Hippocampal formation (tissue), 2 donors: ENCODE measurements at places on chromosomes 16 and 17.

DNA sequence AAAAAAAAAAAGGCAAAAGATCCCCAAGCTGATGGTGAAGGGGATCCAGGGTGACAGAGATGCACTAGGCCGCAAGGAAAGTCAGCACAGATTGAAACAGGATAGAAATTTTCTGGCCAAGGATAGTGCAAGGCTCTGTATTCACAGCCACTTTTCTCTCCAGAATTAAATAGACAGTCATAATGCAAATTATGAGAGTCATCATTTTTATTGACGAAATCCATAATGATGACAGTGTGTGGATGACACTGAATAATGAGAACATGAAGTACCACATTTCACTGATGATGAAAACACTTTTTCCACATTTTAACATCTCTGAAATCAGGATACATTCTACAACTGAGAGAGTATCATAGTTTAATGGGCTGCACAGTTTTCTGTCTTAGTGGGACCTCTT, 72.5 kb downstream of the CDYL2 start:
- no peak for DNase-seq

DNA sequence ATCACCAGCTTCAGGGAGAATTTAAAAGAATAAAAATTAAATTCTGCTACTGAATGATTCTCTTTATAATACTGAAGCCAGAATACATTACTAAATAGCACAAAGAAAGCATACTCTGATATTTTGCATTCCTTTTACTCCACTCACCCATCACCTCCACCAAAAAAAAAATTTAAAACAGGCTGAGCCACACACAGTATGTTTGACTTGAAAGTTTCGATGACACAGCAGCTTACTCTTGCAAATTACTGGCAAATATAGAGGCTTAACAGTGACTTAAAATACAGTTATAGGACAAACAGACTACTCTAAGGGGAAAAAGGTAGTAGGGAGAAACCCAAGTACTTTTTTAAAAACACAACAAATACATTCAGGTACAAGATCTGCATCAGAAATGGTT, 39.2 kb downstream of the GPATCH8 start:
- DNase-seq = no peak

DNA sequence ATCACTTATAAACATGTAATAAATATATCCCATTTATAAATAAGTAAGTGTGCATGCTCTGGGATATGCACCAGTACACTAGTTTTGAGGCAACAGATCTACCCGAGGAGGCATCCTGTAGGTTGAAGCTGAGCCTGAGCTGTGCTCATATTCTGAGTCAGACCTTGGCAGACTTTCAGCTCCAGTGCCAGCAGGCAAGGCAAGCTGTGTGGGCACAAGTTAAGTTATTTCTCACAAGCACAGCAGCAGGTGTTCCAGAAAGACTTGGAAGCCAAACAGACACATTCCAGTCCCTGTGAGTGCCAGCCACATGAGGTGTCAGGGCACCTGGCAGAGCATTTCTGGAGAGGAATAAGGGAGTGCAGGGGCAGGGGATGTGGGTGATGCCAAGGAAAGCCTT, 1.3 kb upstream of the CLEC19A start:
- DNase-seq = peak; percentile 37

DNA sequence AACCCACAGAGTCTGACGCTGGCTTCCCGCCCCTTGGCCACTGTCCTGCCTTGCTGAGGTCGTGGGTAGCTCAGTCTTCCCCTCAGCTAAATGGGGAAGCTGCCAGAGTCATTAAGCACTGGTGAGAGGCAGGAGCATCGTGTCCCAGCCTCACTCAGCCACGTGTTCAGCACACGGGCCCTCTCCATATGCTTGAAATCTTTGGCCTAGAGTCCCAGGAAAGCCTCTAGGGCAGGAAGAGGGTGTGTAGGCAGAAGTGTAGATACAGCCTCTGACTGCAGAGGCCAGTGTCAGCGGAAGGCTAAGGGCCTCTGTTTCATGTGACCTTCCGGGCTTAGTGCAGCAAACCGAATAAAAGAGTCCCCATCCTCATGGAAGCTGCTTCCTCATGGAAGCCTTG, 4.1 kb downstream of the DHODH start:
- DNase-seq = no peak

DNA sequence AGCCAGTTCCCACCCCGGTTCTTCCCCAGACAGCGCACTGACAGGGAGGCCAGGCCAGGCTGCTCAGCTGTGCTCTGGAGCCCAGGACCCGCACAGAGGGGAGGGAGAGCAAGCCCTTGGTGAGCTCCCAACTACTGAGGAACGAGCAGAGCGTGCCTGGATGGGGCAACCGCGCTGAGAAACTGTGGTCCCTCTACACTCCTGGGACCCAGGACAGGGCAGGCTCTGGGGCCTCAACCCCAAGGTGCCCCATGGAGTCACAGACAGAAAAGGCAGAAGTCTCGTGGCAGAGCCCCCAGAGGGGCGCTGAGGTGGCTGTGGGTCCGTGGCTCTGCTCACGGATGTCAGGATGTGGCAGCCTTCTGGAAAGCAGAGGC, 16.3 kb downstream of the SLX4 start:
- DNase-seq = no peak

DNA sequence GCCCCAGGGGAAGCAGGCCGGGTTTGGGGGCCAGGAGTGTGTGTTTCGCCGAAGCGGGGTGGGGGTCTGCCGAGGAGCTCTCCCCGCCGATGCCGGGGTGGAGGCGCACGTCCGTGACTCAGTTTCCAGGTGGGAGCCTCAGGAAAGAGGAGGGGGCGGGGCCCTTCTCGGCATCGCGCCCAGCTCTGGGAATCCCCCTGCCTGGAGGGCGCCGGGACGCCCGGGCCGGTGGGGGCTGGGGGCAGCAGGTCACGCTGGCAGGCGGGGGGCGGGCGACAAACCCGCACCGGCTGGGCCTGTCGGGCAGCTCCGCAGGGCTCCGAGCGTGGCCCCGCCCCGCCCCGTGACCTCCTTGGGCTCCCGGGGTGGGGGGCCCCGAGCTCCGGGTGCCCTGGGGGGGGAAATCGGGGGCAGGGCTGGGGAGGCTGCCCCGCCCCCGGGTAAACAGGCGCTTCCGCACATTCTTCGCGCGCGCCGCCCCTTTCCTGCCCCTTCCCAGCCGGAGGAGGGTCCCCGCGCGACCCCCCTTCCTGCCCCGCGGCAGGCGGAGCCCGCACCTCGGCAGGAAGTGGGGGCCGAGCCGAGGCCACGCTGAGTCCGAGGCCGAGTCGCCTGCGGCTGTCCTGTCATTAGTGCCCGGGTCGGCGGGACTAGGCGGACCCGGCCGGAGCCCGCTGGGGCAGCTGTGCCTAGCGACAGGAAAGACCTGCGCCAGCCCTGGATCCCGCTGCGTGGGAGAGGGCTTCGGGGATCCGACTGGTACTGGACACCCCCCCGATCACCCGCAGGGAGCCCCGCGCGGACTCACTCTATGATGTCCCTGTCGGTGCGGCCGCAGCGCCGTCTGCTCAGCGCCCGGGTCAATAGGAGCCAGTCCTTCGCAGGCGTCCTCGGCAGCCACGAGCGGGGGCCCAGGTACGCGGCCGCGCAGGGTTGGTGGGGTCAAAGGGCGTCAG, 9.3 kb downstream of the RIPOR1 start:
- DNase-seq = no peak

DNA sequence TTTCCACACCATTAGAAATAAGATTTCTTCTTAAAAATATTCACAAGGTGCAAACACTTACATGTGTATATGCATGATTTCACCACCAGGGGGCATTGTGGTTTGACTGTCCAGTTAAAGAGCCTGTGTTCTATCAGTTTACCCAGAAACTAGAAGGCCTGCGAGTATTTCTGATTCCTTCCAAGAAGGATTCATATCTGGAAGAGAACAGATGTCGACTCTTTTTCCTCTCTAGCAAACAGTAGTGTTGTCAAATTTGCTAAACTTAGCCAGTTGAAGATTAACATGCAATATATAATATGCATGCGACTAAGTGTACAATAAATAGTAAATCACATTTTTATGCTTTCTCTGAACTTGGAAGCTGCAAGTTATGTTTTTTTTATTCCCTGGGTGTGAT, 404.1 kb downstream of the WWOX start:
- peak; percentile 76 for DNase-seq

GRCh38 chr17:32998887-32999228, 7.2 kb downstream of the SPACA3 start:
- DNase-seq = no peak

DNA sequence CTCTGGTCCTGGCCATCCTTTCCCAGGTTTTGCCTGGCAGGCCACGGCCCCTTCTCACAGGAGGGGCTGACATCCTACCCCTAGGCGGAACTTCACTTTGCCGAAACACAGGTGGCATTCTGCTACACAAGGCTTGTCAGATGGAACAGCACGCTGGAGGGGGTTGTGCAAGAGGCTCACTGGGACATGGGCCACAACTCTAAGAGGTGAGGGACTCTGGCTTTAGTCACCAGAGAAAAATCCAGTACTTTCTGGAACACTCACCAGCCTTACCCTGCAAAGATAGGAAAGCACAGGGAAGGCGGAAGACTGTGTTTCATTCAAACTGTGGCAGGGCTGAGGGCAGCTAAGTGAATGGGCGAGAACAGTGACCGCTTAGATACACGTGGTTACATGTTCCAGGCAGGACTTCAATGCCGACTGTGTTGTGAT, 18.3 kb downstream of the CDC42EP4 start:
- DNase-seq = no peak

DNA sequence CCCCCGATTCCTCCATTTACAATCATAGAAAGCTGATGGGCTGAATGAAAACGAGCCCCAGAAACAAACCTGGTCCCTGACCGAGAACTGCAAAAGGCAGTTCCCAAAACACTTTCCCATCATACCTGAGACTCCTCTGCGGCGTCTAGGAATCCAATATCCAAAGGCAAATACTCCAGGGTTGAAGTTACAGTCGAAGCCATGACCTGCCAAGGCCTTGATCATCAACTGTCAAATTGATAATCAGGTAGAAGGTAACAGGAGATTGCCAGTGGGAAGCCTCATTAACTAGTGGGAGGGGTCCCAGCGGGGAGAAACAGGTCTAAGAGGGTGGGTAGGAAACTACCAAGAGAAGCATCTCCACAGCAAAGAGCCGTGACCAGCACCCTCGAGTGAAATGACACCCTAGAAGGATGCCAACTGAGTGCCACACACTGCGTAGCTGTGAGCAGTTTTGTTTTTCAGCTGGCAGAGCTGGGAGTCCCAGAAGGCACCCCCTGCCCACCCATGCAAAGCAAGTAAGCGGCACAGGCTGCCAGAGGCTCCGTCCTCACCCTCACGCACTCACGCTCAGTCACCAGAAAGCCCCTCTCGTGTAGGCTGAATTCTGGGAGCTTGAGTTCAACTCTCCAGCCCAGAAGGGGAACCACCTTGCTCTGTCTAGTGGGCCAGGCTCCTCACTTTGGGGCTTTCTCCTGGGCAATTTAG, 146.1 kb downstream of the GAS7 start:
- DNase-seq = no peak

GRCh38 chr16:50739031-50739430, 2.9 kb upstream of the CYLD start:
- no peak for DNase-seq

GRCh38 chr16:53494636-53495035, 8.4 kb downstream of the AKTIP start:
- no peak for DNase-seq

DNA sequence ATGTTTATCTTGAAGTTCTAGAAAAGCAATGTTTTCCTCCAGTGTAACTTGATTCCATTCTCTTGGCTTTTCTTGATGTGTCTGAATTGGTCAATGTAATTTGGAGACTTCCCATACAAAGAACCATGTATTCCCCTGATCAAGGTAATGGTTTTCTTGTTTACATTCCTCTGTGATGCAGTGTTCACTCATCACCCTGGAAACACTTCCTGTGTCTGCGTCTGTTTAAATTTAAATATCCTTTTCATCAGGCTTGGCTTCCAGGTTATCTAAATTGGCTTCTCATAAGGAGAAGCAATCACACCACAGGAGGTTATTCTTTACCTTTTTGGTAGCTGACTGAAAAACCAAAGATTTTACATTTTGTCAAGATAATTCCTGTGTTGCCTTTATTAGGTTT, 237.3 kb upstream of the WSCD1 start:
- DNase-seq = no peak

GRCh38 chr16:49527611-49528010, 154.0 kb downstream of the C16orf78 start:
- no peak for DNase-seq

- no peak for DNase-seq
Measured at GRCh38 chr17:4934173-4934979, 2.3 kb downstream of the GP1BA start.

- no peak for DNase-seq
Measured at GRCh38 chr17:56973520-56973919, 4.4 kb upstream of the SCPEP1 start.

DNA sequence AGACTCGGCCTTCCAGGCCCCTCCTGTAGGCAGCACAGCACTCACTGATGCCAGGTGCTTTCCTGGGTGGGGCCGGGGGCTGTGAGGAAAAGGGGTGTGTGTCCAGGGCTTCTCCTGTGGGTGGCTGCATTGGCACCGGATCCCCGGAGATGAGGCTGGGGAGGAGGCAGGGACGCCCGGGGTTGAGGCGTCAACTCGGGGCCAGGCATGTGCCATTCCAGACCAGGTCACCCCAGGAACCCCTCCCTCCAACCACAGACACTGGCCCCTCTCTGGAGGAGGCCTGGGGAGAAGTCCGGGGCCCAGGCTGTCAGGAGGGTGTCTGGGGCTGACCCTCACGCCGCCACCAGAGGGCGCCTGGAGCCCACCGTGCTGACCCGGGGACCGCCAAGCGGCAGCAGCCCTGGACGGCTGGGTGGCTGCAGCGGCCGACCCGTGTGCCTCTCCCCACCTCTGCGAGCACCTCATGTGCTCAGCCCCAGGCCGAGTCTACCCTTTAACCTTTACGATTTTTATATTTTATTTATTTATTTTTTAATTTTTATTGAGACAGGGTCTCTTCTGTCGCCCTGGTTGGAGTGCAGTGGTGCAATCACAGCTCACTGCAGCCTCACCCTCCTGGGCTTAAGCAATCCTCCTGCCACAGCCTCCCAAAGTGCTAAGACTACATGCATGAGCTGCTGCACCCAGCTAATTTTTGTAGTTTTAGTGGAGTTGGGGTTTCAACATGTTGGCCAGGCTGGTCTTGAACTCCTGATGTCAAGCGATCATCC, 3.2 kb upstream of the METRN start:
- peak; percentile 63 for DNase-seq

- no peak for DNase-seq
Measured at GRCh38 chr17:74713171-74713755, 540 bp upstream of the CD300LF start.

GRCh38 chr16:3754772-3755171, 37.4 kb upstream of the TRAP1 start:
- DNase-seq = no peak

DNA sequence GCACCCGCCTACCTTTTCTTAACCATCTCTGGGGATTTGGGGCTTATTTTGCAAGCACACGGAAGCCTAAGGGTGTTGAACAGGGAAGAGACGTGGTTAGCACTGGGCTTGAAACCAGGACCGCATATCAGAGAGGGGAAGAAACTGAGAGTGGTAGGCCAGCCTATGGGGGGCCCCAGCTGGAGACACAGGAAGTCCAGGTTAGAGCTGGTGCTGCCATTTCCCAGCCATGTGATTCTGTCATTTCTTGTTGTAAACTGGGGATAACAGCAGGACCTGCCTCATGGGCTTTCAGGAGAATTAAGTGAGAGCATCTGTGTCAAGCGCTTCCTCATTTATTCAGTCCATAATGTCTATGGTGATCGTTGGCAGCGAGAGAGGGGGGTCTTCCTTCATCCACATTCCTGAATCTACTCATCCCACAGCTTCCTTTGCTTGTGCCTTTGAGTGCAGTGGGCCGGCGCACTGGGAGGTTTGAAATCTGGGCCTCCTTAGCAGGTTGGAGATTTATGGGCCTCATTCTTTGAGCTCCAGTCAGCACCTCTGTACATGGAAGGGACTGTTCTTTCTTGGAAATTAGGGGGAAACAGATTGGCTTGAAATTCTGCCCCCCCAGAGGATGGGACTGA, 20.1 kb downstream of the NKD1 start:
- no peak for DNase-seq
